ENCODE measurements at places on chromosomes 6 and 20. TPM values are rescaled to one million over a fixed set of nuclear protein-coding genes. Genes with fewer than 3 reads are reported as not detected.

Gene APOM
- 2.6 TPM for total RNA-seq

- H3K36me3 ChIP-seq = peaks cover 21% of the 10 kb centered on the region
- H3K4me1 ChIP-seq = no peaks in the 10 kb centered on the region
- peak overlapping the region; percentile 58 for H3K27ac ChIP-seq
- no peak overlapping the region for H3K4me3 ChIP-seq
- DNase-seq = no peak
- H3K27me3 ChIP-seq = no peaks in the 10 kb centered on the region
These were observed 77.4 kb upstream of the MTHFD1L start for GRCh38 chr6:150788089-150788488.

DNA sequence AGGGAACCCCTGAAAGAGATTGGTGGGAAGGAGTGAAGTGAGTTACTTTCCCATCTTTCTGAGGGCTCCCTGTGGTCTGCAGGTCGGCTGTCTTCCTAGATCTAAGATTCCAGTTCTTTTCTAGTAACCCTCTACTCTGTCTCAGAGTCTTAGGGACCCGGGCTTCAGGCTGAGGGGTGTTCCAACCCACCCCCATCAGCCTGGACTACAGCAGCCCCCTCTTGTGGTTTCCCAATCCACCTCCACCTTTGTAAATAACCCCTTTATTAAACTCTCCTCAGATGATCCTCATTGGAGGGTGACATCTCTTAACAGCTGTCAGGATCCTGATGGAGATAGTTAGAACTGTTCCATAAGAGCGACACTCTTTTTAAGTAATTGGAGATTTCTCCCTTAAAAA lies 300.4 kb downstream of the LRFN2 start:
- H3K27me3 ChIP-seq = peaks cover 15% of the 10 kb centered on the region
- no peaks in the 10 kb centered on the region for H3K4me1 ChIP-seq
- no peak overlapping the region for H3K27ac ChIP-seq
- H3K36me3 ChIP-seq = no peaks in the 10 kb centered on the region

DNA sequence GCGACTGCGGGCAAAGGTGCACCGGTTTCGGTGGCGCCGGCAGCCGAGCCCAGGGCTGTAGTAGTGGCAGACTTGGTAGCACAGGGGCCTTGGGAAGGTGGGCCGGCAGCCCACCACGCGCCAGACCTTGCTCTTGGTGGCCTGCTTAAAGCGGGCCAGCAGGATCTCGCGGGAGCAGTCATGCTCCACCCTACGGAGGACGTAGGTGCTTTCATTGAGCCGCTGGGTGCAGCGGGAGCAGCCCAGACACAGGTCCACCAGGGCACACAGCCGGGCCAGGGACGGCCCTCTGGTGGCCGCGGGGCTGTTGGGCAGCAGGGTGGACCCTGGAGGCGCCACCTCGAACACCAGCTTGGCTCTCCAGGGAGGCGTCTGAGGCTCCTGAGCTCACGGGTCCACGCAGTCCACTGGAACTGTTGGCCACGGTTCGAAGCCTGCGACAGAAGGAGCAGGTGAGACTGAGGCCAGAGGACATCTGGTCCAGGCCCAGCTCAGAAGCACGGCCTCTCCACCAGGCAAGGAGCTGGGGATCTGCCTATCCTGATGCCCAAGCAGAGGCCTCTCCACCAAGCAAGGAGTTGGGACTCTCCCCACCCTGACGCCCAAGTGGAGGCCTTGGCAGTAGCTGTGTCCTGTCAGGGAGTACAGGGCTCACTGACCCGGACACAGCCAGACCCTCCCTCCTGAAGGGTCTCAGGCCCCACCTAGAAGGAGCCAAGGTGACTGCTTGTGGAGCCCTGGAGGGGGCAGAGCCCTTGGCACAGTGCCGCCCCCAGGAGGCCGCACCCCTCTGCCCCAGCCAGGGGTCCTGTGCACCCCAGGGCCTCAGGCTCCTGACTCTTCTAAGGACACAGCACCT lies 1.0 kb downstream of the HELZ2 start:
- H3K36me3 ChIP-seq = peaks cover 13% of the 10 kb centered on the region
- peak overlapping the region; percentile 78 for H3K4me3 ChIP-seq
- H3K27me3 ChIP-seq = no peaks in the 10 kb centered on the region
- no peak for DNase-seq
- no peak overlapping the region for H3K27ac ChIP-seq

Measured in B cell (primary cell).